ENCODE measurements at places on chromosomes 4 and X.

DNA sequence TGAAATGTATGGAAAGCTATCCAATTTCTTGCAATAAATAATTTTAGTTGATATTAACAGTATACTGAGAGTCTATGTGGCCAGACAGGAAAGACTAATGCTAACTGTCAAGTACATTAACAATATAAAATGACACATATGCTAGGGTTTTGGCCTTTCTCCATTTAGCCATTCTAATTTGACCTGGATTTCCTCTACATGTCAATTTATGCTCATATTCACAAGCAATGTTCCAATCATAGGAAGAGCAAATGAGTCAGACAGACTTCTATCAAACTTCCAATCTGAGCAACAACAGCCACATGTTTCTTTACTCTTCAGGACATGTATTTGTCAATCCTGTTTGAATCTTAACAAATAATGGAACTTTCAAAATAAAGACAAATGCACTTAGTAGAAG is 53.6 kb downstream of the CORIN start:
- H3K27me3 ChIP-seq, result no peaks in the 10 kb centered on the region
- H3K27ac ChIP-seq, result no peak overlapping the region
- H3K4me1 ChIP-seq, result no peaks in the 10 kb centered on the region

GRCh38 chrX:45309096-45309495 is 108.4 kb upstream of the DIPK2B start:
- no peak overlapping the region for H3K27ac ChIP-seq
- no peak for DNase-seq
- no peaks in the 10 kb centered on the region for H3K4me1 ChIP-seq
- H3K4me3 ChIP-seq, result no peak overlapping the region

- H3K27me3 ChIP-seq, result no peaks in the 10 kb centered on the region
- H3K4me1 ChIP-seq, result no peaks in the 10 kb centered on the region
These were observed 44.5 kb upstream of the ATXN3L start for GRCh38 chrX:13364230-13364857.

- no peaks in the 10 kb centered on the region for H3K27me3 ChIP-seq
- H3K4me1 ChIP-seq, result no peaks in the 10 kb centered on the region
- H3K27ac ChIP-seq, result no peak overlapping the region
- DNase-seq, result no peak
- no peak overlapping the region for H3K4me3 ChIP-seq
These were observed 126.7 kb upstream of the OTUD4 start for GRCh38 chr4:145307120-145307519.

DNA sequence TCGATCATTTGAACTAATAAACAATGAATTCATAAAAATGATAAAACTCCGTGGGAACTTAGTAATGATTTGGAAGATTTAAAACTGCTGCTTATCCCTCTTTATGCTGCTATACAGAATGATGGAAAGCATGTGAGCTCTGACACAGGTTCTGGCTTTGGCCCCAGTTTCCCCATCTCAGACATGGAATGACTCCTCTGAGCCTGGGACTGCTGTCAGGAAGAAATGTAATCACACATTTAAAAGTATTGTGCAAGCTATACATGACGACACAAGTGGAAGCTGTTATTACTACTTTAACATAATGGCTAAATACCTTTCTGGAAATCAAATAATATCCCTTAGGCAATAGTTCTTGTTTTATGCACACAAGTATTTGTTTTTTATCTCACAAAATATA is 161.7 kb downstream of the DCHS2 start:
- H3K4me1 ChIP-seq, result no peaks in the 10 kb centered on the region
- peaks cover 4% of the 10 kb centered on the region for H3K27me3 ChIP-seq
- no peaks in the 10 kb centered on the region for H3K36me3 ChIP-seq

GRCh38 chr4:140924761-140925392 is 168.7 kb upstream of the TBC1D9 start:
- no peak overlapping the region for H3K4me3 ChIP-seq
- DNase-seq, result no peak
- no peaks in the 10 kb centered on the region for H3K27me3 ChIP-seq
- H3K36me3 ChIP-seq, result no peaks in the 10 kb centered on the region
- no peaks in the 10 kb centered on the region for H3K4me1 ChIP-seq

DNA sequence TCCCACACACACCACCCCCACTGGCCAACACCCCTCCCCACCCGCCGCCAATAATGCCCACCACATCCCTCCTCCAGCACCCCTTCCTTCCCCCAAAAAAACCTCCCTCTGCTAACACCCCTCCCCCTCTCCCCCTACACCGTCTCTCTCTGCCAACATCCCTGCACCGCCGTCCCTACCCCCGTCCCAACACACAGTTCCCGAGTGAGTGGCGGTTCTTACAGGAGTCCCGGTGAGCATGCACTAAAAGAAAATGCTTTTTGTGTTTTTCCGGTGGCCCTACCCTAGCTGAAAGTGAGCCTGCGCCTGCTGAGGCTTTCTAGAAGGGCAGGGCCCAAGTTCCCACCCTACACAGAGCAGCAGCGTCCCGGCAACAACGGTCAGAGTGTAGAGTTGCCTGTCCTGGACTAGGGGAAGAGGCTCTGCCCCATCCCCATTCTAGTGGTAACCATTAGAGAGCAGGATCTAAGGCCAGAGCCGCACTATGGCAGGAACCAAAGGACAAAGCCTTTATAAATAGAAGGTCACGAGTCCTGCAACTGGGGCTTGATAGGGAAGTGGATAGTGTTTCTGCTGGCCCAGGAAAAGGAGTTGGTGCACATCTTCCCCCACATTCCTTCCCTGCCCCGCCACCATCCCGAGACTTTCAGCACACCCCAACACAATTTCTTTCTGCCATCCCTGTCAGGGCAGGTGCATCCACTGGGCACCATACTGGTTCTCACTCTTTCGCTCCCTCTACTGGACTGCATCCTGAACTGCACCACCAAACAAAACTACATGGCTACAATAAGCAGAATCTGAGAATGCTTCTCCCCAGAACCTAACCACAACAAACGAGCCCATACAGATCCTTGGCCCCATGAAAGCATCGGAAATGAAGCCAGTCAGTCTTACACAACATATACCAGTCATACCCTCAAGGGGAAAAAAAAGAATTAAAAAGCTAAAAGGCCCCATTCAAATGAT is 78.1 kb upstream of the PAGE3 start:
- H3K4me1 ChIP-seq, result no peaks in the 10 kb centered on the region
- H3K27ac ChIP-seq, result no peak overlapping the region
- no peaks in the 10 kb centered on the region for H3K27me3 ChIP-seq
- H3K4me3 ChIP-seq, result no peak overlapping the region

DNA sequence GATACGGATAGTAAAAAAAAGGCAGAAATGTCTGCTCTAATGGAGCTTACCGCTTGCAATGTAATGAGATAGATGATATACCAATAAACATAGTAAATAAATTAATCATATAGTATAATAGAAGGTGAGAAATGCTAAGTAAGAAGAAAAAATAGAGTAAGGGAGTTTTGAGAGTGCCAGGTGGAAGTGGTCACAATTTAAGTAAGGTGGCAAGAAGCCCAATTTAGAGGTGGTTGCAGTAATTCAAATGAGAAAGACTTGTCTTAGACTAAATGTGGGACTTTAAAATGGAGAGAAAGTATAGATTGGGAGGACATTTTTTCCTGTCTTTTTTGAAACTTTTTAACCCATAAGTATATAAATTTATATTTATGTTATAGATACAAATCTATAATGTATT is 26.0 kb downstream of the TBC1D19 start:
- H3K4me3 ChIP-seq, result no peak overlapping the region
- H3K27ac ChIP-seq, result no peak overlapping the region
- no peaks in the 10 kb centered on the region for H3K36me3 ChIP-seq
- DNase-seq, result no peak
- no peaks in the 10 kb centered on the region for H3K4me1 ChIP-seq
- no peaks in the 10 kb centered on the region for H3K27me3 ChIP-seq

- H3K36me3 ChIP-seq, result no peaks in the 10 kb centered on the region
- no peak overlapping the region for H3K4me3 ChIP-seq
- H3K27me3 ChIP-seq, result no peaks in the 10 kb centered on the region
- no peak overlapping the region for H3K27ac ChIP-seq
- no peak for DNase-seq
These were observed 55.1 kb downstream of the DMD start for GRCh38 chrX:33156152-33156726.

DNA sequence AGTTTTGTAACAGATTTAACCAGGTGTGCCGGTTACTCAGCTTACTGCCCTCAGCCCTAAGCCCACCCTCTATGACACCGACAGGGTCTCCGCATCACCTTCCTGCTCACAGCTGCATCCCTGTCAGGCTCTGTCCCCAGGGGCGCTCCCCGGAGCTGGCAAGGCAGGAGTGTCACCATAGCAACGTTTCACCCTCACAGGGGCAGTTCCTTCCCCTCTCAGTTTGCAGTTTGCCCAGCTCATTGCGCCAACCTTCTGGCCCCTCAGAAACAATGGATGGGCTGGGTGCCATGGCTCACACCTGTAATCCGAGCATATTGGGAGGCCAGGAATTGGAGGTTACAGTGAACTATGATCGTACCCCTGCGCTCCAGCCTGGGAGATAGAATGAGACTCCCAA is 42.6 kb downstream of the RGS12 start:
- H3K4me1 ChIP-seq, result no peaks in the 10 kb centered on the region
- H3K36me3 ChIP-seq, result no peaks in the 10 kb centered on the region
- no peak overlapping the region for H3K4me3 ChIP-seq

GRCh38 chr4:169593050-169593560 is 19.3 kb downstream of the NEK1 start:
- no peak for DNase-seq
- H3K27ac ChIP-seq, result no peak overlapping the region
- no peaks in the 10 kb centered on the region for H3K27me3 ChIP-seq
- no peaks in the 10 kb centered on the region for H3K4me1 ChIP-seq
- H3K36me3 ChIP-seq, result no peaks in the 10 kb centered on the region

DNA sequence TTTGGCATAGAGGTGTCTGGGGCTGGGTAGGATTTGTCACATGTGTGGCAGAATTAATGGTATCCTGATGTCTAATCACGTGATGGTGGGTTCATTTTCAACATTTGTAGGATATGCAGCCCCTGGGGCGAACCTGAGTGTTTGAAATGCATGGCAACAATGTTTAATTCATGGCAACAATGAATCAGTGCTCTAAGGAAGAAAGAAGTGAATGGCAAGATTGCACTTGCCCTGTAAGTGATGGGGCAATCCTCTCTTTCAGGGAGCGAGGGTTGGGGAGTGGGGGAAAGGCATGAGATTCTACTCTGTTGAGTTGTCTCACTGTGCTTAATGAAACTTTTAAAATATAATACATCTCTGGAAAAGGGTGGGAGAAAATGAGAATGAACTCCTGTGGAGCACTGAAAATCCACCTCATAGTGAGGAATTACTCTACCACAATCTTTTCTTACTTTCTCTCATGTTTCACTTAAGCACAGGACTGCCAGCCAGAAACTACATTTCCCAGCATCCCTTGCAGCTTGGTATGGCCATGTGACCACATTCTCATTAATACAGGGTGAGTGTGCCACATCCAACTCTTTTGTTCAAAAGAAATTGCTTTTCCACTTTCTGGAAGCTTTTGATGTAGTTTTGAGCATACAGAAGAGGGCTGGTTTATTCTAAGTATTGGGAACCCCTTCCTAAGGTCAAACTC is 64.0 kb upstream of the PGM2 start:
- peak overlapping the region; percentile 23 for H3K27ac ChIP-seq
- H3K4me3 ChIP-seq, result peak overlapping the region; percentile 22
- peak; percentile 86 for DNase-seq

DNA sequence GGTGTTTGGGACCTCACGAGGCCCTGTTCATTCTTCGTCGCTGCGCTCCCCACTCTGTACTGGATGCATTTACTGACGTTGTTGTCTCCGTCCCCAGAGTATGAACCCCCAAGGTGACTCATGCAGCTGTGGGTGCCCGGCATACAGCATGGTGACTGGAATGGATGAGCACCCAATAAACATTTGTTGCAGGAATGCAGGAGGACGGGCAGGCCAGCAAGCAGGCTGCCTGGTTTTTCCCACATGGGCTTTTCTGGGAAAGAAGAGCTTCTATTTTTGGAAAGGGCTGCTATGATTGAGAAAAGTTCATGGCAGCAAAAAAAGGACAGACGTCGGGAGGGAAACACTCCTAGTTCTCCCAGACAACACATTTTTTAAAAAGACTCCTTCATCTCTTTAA is 893 bp upstream of the SOD3 start:
- H3K36me3 ChIP-seq, result no peaks in the 10 kb centered on the region
- peaks cover 6% of the 10 kb centered on the region for H3K27me3 ChIP-seq
- no peak overlapping the region for H3K4me3 ChIP-seq
- no peak for DNase-seq
- H3K4me1 ChIP-seq, result peaks cover 8% of the 10 kb centered on the region

DNA sequence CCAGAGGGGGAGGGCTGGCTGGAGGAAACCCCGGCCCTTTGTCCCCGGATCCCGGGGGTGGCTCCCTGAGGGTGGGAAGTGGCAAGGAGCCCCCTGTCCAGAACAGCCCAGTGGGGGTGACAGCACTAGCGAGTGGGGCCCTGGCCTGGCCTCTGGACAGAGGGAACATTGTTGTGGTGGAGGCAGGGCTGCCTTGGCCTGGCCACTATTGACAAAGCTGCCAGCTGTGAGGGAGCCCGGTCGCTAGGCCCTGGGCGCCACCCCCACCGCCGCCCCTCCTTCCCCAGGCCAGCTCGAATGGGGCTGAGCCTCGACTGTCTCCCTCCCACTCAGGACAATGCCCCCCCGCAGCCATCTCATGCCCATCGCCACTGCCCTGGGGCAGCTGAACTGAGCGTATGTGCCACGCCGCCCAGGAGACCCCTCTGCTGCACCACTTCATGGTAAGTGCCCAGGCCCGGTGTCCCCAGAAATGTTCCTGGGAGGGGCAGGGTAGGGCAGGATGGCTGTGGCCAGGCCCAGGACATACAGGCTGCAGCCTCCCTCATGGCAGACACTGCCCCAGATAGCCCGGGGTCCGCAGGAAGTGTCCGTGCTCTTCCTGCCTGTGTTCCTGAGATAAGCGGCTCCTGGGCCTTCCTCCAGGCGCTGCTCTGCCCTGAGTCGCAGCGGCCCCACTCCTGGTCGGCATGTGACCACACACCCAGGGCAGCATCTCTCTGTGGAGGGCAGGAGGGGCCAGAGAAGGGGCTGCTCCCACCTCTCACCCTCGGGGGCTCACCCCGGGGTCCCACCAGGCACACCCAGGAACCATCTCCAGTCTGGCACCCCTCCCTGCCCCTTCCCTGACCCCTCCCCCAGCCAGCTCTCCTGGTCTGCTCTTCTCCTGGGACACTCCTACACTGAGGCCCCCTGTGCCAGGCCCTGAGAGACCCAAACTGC is 1.4 kb downstream of the PLXNB3 start:
- no peaks in the 10 kb centered on the region for H3K27me3 ChIP-seq
- DNase-seq, result no peak
- no peak overlapping the region for H3K4me3 ChIP-seq
- no peaks in the 10 kb centered on the region for H3K36me3 ChIP-seq

DNA sequence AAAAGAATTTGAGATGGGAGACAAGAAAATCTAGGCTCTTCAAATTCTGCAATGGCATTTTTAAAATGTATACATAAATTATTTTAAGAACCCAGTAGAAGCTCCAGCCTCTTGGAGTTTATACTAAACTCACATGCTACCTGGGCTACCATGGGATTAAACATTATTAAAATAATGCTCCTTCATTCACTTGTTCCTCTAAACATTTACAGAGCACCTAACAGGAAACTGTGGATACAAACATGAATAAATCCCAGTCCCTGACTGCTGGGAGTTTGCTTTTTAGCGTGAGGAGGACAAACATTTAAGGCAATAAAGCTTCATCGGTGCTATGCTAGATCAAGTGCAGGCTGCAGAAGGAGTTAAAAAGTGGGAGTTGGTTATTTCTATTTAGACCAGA is 5.4 kb upstream of the SPP1 start:
- no peaks in the 10 kb centered on the region for H3K4me1 ChIP-seq
- H3K27me3 ChIP-seq, result no peaks in the 10 kb centered on the region
- peak overlapping the region; percentile 38 for H3K27ac ChIP-seq
- no peaks in the 10 kb centered on the region for H3K36me3 ChIP-seq
- H3K4me3 ChIP-seq, result peak overlapping the region; percentile 15

GRCh38 chr4:85688055-85688740 is 213.2 kb downstream of the ARHGAP24 start:
- no peak overlapping the region for H3K4me3 ChIP-seq
- H3K27ac ChIP-seq, result no peak overlapping the region
- DNase-seq, result no peak
- H3K27me3 ChIP-seq, result no peaks in the 10 kb centered on the region
- no peaks in the 10 kb centered on the region for H3K4me1 ChIP-seq

Measured in kidney (tissue), 22 donors.